ENCODE measurements at places on chromosomes 11 and 22.

GRCh38 chr22:42389143-42389542, 43.1 kb downstream of the NFAM1 start:
- DNase-seq = no peak

DNA sequence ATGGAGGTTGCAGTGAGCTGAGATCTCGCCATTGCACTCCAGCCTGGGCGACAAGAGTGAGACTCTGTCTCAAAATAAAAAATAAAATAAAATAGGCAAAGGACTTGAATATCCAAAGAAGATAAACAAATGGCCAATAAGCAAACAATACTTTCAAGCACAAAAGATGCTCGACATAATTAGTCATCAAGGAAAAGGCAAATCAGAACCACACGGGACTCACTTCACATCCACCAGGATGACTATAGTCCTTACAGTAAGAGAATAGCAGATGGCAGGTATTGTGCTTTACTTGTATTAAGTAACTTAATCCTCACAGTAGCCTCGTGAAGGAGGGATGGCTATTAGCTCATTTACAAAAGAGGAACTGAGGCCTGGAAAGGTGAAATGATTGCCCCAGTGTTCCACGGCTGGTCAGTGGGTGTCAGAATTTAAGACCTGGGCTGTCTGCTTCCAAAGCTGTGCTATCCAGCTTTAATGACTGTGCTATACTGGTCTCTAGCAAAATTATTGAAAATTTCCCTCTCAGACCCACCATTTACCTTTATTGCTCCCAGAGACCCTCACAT, 40.2 kb upstream of the RBFOX2 start:
- no peak for DNase-seq

GRCh38 chr11:538431-539051, 1.2 kb downstream of the LRRC56 start:
- DNase-seq = no peak

GRCh38 chr11:46049325-46049897, 71.8 kb downstream of the PHF21A start:
- no peak for DNase-seq

- DNase-seq = no peak
Measured at GRCh38 chr11:111633248-111633647, 31.0 kb downstream of the SIK2 start.

DNA sequence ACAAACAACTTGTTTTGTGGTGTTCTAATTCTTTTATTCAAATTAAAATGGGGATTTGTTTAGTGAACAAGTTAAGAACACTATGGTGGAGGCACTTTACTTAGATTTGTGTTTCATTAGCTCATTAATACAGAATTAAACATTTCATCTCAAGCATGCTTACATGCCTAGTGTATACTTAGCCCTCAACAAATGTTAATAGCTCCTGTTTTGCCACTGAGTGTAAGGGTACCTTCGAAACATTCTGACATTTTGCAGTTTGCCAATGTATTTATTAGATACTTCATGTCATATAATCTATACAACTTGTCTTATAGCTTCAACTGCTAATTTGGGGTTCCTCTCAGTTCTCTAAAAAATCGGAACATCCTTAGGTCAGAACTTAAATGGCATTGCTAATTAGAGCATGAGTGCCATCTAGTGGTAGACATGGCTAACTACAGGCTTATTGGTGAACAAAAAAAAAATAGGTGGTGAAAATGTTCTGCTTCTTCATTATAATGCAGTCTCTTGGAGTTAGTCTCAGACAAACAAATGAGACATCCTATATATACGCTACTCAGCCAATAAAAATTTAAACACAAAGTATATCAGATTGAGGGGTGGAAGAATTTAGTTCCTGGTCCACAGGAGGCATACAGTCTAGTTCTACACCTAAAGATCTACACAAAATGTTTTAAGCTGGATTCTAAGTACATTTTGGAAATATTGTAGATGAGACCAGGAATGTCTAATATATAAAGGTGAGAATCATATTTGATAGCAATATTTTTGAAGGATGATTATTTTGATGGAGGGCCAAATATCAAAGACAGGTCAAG, 4.9 kb upstream of the CNTN5 start:
- peak; percentile 29 for DNase-seq

GRCh38 chr22:23196165-23196564, 15.9 kb downstream of the BCR start:
- no peak for DNase-seq

- DNase-seq = no peak
Measured at GRCh38 chr11:113045146-113045545, 83.9 kb downstream of the NCAM1 start.

DNA sequence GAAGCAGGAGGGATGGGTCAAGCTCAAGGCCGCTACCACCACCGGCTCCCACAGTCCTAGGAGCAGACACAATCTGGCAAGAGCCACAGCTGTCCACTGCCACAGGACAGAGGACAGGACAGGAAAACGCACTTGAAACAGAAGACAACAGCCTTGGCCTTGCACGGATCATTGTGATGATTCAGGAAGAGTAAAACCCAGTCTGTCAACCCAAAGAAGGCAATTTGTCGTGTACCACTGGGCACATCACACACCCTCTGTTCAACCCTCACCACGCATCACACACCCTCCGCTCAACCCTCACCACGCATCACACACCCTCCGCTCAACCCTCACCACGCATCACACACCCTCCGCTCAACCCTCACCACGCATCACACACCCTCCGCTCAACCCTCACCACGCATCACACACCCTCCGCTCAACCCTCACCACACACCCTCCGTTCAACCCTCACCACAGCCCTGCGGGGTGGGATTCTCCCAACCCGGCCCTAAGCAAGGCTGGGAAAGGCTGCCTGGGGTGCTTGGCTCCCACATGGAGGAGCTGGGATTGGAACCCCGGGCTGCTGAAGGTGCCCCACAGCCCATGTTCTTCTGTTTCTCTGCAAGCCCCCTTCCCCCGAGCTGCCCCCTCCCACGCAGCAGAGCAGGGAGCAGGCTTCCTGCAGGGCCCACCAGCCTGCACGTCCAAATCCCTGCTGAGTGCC, 11.3 kb upstream of the CDC42BPG start:
- no peak for DNase-seq

GRCh38 chr11:110689306-110689705, 22.9 kb downstream of the ARHGAP20 start:
- no peak for DNase-seq

DNA sequence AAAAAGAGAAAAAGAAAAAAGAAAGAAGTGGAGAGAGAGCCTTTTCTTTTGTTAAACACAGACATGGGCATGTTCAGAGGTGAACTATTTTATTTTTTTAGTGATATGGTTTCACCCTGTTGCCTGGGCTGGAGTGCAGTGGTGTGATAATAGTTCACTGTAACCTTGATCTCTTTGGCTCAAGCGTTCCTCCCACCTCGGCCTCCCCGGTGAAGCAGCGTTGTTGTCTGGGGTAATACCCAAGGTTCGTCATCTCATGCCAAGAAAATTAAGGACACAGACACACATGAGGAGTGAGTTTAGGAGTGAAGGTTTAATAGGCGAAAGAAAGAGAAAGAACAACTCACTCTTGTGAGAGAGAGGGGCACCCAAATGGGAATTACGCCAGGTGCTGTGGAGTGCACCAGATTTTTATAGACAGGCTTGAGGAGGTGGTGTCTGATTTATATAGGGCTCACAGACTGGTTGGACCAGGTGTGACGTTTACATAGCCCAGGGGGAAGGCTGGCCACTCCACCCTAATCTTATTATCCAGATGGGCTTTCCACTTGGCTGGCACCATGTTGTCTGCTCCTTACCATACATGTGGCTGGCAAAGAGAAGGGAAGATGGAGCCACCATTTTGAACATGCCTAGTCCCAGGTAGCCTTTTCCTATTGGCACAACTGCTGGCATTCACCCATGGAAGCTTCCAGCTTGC, 42.3 kb downstream of the GRAMD1B start:
- no peak for DNase-seq

DNA sequence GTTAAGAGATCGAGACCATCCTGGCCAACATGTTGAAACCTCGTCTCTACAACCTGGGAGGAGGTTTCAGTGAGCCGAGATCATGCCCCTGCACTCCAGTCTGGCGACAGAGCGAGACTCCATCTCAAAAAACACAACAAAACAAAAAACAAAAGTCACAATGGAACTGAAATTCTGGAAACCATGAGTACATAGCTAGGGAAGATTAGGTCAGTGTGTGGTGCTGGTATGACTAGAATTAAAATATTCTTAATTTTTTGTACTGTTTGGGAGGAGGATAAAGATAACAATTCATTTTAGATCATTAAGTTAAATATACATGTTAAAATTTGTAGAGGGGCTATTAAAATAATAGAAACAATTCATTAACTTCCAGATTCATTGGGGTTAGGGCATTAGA, 344.4 kb downstream of the TBC1D22A start:
- no peak for DNase-seq

DNA sequence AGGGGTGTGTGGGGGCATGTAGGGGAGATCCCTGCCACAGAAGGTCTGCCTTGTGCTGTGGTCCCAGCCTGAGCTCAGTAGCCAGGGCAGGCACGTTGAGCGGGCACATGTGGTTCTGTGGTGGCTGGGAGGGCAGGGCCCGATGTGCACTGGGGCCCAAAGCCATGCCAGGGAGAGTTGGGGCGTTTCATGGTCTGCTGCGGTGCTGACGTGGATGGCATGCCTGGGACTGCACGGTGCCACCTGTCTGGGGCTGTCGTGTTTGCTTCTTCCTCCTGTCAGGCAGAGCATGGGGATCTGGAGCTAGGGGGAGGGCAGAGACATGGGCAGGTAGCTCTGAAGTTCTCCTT, 19.3 kb downstream of the PPIL2 start:
- DNase-seq = no peak

GRCh38 chr11:119846374-119846773, 117.4 kb upstream of the NECTIN1 start:
- DNase-seq = no peak

DNA sequence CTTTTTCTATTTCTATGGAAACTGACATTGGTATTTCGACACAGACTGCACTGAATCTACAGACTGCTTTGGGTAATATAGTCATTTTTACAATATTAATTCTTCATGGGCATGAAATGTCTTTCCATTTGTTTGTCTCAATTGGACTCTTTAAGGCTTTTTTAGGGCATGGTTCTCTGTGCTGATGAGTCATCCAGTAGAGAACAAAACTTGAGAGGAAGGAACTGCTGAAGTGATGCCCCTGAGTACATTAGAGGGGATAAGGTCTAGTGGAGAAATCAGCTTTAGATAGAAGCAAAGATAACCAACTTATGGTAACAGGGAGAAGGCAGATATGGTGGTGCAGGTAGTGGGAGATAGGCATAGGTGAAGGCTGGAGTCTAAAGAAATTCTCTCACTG, 25.1 kb downstream of the TSG101 start:
- no peak for DNase-seq

GRCh38 chr22:17319546-17319945, 49.7 kb upstream of the CECR2 start:
- DNase-seq = no peak

GRCh38 chr11:60498853-60499252, 6.3 kb downstream of the MS4A12 start:
- no peak for DNase-seq

DNA sequence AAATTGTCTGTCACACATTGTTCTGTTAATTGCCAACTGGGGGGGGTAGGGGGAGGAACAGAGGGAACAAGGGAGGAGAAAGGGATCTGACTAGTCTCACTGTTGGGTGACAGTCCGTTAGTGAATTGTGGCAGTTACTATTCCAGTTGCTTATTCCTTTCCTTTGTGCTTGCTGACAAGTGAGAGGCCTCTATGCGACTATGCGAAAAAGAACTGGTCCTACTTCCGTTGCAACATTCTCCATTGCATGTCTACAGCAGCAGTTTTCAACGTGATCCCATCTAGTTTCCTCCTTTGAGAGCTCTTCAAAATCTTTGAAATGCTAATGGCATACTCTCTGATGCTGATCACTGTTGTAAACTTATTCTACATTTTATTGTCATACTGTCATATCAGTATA, 672.2 kb downstream of the LRRC4C start:
- DNase-seq = no peak

DNA sequence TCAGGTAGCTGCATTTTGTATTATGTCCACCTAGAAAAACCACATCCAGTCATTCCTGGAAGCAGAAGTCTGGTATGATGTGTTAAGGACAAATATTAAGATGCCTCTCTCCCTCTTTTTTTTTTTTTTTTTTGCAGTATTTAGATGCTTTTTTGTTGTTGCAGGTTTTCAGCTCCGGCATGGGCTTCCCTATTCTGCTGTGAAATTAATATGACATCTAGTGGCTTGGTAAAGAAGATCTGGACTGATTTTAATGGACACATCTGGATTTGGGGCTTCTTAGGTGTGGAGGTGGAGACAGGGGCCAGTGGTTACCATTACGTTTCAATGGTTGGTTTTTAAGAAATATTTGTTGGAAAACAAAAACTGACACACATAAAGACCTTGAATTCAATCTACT, 47.5 kb upstream of the RASSF10 start:
- DNase-seq = no peak

GRCh38 chr22:21074102-21074715, 28.5 kb downstream of the LRRC74B start:
- DNase-seq = peak; percentile 28

DNA sequence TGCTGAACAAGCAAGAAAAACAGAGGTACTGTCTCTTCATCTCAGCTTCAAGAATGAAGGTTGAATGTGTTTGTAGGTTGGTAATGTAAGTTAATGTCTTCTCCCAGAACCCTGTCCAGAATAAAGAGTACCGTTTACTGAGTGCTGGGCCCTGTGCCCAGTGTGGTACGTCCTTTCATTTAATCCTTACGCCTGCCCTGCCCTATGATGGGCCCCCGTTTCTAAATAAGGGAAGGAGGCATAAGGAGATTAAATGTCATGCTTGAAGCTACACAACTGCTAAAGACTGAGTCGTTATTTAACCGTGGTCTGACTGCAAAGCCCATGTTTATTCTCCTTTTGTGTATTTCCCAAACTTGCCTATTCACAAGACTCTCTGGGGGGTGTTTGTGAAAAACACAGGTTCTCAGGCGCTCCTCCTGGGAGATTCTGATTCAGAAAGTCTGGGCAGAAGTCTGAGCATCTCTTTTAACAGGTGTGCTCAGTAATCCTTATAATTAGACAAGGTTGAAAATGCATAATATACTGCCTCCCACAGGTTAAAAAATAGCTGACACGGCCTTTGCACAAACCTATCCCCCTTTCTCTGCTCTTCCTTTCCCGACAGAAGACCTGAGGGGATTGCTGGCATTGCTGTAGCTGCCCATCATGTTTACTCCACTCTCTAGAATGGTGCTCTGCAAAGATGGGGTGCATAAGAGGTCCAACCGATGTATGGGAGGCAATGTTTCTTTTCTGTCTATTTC, 56.3 kb upstream of the ZBTB44 start:
- no peak for DNase-seq

Data from astrocyte of the cerebellum (primary cell).